ENCODE measurements at places on chromosomes 5 and 9.

GRCh38 chr5:27217155-27217956, 179.0 kb upstream of the CDH9 start:
- DNase-seq, result no peak

- DNase-seq, result no peak
Observed at GRCh38 chr9:9521033-9521779, 1091.6 kb downstream of the PTPRD start.

DNA sequence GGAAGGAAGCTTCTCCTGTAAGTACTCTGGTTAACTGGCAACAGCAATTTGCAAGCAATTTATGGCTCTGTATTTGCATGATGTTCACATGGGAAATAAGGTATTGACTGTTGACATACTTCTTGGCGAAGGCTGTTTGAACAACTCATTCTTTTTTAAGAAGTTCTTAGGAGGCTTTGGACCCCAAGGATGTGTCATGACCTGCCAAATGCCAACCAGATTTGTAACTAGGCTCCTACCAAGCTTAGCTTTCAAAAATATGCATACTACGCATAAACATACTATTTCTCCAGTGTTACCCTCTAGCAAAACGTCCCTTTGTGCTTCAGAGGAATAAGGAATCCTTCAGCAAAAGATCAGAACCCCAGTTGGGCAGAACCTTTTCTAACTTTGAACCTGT, 165.2 kb upstream of the MSX2 start:
- no peak for DNase-seq

DNA sequence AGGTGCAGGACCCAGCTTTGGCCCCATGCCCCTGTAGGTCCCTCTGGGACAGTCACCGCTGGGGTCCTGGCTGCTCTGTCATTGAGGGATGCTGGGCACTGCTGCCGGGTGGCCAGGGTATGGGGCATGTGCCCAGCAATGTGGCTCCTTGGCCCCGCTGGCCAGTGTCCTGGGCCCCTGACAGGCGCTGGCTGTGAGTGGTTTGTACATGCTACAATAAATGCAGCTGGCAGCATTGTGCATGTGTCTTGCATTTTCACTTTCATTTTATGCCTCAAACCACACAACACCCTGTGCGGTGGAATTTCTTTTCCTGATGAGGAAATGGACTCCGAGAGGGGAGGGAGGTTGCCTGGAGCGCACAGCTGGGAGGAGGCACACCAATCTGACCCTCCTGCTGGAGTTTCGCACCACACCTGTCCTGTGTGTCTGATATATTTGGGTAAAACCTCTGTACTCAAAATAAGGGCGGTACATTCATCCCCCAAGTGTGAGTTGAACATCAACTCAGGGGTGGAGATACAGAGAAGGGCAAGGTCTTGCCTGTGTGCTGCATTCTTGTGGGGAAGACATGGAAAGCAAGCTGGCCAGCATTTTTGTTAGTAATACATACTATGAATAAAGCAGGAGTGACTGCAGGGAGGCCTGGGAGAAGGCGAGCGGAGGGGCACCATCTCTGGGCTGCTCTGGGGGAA, 11.7 kb downstream of the TSPAN17 start:
- DNase-seq, result no peak

GRCh38 chr9:108751369-108751768, 104.4 kb downstream of the ACTL7B start:
- no peak for DNase-seq

- DNase-seq, result no peak
Observed at GRCh38 chr5:139930406-139930805, 112.7 kb downstream of the NRG2 start.

GRCh38 chr9:98881836-98882568, 61.7 kb upstream of the COL15A1 start:
- DNase-seq, result no peak

- DNase-seq, result no peak
Observed at GRCh38 chr5:158553195-158553961, 546.3 kb downstream of the EBF1 start.

DNA sequence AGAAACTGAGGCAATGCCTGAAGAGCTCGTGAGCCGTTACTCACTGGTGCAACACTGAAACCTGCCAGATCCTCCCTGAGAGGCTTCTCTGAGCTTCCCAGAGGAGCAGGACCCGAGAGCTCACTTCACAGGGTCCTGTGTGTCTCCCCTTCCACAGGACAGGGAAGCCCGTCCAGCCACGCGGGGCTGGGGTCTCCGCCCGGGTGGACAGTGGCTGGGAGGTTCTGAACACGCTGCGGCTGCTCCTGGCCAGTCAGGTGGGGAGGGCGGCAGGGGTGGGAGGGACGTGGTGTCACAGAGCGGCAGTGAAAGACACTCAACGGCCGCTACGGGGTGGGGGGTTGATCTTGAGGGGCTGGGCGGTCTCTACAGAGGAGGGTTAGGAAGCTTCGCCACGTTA, 290 bp upstream of the ZDHHC11 start:
- no peak for DNase-seq

GRCh38 chr5:79464695-79465332, 49.1 kb downstream of the HOMER1 start:
- no peak for DNase-seq

- no peak for DNase-seq
Observed at GRCh38 chr5:96714450-96714849, 52.3 kb downstream of the CAST start.

DNA sequence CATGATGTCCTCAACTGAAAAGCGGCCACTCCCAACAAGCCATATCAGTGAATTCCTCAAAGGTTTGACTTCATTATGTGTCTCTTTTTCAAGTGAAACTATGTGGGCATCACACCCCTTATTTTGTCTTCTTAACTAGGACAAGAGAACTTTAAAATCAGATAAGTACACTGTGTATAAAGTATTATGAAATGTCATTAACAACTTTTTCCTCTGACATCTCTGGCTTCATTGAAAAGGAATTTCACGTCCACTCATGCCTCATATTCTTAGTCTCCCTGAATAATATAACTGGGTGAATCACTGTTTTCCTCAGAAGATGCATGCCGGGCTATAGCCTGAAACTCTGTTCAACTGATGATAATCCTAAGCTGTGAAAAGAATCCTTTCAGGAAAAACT, 415.8 kb downstream of the ACTL7B start:
- no peak for DNase-seq

- DNase-seq, result no peak
Observed at GRCh38 chr9:130766021-130766926, 68.8 kb upstream of the ABL1 start.
